ENCODE measurements at places on chromosomes 16 and 17.

GRCh38 chr16:17724242-17724898, 253.6 kb upstream of the XYLT1 start:
- no peak for DNase-seq

GRCh38 chr16:64290461-64290860, 831.4 kb downstream of the CDH11 start:
- DNase-seq = no peak

DNA sequence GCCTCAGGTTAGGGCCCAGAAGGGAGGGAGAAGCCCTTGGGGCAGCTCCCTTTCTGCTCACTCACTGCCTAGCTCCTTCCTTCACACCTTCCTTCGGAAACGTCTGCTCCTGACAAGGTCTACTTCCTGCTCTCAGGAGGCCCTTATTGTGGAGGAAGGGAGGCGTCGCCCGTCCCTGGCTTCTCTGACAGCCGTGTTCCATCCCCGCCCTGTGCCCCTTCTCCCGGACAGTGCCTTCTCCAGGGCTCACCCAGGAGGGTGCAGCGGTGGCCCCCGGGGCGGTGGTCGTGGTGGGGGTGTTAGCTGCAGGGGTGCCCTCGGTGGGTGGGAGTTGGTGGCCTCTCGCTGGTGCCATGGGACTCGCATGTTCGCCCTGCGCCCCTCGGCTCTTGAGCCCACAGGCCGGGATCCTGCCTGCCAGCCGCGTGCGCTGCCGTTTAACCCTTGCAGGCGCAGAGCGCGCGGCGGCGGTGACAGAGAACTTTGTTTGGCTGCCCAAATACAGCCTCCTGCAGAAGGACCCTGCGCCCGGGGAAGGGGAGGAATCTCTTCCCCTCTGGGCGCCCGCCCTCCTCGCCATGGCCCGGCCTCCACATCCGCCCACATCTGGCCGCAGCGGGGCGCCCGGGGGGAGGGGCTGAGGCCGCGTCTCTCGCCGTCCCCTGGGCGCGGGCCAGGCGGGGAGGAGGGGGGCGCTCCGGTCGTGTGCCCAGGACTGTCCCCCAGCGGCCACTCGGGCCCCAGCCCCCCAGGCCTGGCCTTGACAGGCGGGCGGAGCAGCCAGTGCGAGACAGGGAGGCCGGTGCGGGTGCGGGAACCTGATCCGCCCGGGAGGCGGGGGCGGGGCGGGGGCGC, 231.9 kb downstream of the SEC14L1 start:
- DNase-seq = peak; percentile 91

- no peak for DNase-seq
These were observed 13.8 kb downstream of the RIPOR1 start for GRCh38 chr16:67542464-67542863.

GRCh38 chr17:156094-156621, 18.8 kb downstream of the SCGB1C2 start:
- no peak for DNase-seq

DNA sequence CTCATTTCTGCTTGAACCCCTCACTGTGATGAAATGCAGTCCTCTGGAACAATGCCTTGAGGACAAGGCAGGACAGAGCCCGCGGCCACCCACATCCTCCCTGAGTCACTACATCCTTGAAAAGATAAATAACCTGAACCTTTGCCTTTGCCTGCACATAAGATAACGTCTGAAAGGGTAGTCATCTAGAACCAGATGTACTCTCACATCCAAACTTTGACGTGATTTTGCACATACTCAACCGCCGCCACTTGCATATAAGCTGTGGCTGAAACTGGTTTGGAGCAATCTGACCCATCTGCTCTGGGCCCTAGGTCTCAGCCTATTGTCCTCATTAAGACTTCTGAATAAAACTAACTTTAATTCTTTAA, 252.1 kb downstream of the PHKB start:
- no peak for DNase-seq

DNA sequence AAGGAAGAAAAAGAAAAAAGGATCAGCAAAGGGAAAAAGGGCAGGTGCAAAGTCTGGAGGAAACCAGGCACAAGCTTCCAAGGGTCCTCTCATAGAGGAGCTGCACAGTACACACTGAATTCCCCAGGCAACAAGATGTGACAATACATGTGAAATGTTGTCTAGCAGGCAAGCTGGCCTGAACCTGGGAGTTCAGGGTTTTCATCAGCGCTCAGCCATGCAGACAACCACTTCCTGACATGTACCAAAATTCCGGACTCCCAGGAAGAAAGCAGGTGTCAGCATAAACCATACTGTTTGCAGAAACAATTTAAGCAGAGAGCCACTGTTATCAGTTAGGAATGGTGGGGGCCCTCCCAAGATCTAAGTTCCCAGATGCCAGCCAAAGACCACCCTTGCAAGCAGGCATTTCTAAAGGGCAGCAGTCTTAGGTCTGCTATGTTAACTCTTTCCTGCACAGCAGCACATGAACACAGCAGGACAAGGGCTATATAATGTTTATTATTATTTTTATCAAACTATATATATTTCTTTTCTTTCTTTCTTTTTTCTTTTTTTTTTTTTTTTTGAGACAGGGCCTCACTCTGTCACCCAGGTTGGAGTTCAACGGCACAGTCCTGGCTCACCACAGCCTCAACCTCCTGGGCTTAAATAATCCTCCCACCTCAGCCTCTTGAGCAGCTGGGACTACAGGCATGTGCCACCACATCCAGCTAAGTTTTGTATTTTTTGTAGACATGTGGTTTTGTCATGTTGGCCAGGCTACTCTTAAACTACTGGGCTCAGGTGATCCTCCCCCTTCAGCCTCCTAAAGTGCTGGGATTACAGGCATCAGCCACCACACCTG, 10.1 kb downstream of the TK2 start:
- DNase-seq = no peak
